OCI-LY7 (cell line): ENCODE measurements at places on chromosomes 5 and 9.

DNA sequence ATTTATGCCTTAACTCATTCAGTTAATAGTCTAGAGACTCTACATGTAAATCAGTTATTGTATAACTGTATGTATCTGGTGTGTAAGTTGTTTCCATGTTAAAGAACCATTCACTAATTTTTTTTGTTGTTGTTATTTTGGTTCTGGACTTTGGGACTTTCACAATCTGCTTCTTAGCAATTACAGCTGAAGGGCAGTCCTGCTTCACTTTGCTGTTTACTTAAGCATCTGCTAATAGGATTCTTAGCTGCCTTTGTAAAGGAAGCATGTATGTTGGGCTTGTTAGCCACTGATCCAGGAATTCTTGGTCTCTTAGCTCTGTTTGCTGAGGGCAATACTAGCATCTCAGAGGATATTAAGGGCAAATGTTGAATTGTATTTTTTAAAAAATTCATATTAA, 97.0 kb downstream of the FOCAD start:
- no peak for DNase-seq

GRCh38 chr5:115831163-115831768, 10.1 kb downstream of the ATG12 start:
- peak; percentile 48 for DNase-seq

DNA sequence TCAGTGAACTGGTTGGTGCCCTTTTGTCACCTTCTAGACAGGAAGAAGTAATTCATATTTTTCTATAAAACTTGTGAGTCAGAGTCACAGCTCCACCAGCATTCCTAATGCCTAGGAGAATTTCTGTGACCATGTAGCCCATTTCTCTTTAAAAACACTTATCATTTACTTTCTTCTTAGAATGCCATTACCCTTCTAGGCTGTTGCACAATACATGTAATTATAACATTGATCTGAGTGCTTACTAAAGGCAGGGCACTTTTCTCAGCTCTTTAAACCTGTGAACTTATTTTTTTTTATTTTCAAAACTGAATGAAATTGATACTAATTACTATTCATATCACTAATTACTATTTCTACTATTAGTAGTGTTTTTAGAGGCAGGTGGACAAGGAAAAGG, 373.7 kb downstream of the TLE4 start:
- DNase-seq = no peak

GRCh38 chr5:33690374-33691135, 201.2 kb downstream of the ADAMTS12 start:
- DNase-seq = no peak

DNA sequence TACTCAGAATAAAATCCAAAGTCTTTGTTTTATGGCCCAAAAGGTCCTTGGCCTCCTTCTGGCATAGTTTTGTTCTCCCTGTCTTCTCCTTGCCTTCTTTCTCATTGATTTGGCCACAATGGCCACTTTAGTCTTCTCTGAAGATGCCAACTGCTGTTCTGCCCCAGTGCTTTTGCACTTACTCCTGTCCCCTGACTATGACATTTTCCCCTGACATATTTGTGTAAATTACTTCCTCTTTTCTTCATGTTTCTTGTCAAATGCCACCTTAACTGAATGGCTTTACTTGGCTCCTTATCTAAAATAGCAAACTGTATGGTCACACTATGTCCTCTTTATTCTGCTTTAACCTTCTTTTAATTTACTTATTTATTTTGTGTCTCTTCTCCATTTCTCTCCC, 484.7 kb upstream of the ARRDC3 start:
- no peak for DNase-seq

DNA sequence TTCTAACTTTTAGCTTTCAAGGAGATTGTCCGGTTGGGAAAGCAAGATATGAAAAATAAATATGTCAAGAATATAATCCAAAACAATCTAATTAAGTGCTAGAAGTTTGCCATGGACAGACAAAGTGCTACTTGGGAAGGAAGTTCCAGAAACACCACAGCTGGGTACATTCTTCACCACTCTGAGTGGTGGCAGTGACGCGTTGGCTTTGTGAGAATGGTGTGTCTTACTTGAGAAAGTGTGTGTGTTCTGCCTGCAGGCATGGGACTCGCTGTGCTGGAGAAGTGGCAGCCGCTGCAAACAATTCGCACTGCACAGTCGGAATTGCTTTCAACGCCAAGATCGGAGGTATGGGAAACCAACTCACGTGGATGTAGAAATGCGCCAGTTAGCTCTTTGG, 177.2 kb downstream of the PCSK5 start:
- DNase-seq = no peak

DNA sequence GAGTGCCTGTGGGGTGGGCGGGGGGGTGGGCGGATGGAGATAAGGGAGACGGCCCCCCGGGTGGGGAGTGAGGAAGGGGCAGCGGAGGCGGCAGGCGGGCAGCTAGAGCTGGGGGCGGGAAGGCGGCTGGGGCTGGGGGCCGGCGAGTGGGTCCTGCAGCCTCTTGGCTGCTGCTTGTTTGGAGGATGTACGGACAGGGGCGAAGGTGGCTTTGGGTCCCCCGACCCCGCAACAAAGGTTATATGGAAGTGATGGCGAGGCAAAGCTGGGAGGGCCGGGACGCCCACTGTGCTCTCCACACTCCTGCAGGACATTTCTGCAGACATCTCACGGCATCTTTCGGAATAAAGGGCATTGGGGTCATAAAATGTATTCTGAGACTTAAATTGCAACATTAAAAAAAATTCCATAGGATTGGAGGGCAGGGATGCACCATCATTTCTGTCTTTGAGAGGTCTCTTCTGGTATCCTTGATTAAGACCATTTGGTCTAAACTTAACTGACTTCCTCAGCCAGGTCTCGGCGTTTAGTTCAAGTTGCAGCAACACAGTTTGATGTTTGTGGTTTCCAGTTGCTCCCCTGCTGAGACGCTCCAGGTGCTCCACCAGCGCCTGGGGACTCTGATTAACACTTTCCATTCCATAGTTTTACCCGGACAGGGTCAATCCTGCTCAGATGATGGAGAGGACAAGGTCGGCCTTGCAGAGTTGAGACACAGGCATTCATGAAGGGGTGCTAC, 101.6 kb upstream of the SSBP2 start:
- peak; percentile 76 for DNase-seq

GRCh38 chr9:16257604-16258003, 612.9 kb downstream of the BNC2 start:
- no peak for DNase-seq

DNA sequence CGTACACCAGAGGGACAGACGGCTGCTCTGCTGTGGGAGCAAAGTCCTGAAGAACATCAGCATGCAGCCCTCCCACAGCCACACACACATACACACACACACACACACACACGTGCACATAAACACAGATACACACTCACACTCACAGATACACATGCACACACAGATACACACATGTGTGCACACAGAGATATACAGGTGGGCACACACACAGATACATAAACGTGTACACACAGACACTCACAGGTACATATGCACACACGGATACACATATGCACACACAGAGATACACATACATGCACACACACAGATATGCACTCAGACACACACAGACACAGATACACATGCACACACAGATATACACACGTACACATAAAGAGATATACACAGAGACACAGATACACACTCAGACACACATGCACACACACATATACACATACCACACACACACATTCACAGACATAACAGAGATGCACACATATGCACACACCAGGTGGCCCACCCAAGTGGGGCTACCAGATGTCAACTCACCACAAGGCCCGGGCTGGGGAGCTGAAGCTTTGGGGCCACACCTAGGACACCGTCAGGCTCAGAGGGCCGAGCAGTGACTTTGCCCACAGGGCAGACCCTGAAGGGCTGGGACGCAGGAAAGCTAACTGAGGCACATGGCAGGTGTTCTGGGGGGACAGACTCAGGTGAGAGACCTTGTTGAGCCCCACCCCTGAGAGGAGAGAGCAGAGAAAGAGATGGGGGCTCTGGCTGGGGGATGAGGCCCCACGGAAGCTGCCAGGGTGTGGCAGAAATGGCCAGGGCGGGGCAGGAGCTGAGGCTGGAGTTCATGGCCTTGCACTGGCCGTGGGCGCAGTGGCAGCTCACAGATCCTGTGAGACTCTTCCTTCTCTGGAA, 148.6 kb upstream of the PPP1R26 start:
- DNase-seq = no peak

DNA sequence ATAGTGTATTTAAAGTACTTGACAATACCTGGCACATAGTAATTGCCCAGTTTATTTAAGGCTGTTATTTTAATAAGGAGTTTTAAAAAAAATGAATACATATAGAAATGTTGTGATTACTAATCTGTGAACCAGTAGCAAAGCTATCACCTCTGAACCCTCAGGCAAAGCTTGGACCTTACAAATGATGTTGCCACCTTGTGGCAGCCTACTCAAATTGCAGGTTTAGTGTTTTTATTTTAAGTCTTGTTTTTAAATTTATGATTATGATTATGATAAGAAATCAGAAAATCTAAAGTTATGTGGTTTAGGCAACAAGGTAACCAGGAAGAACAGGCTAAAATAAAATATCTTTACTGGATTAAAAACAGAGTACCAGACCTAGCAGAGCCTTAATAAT, 35.8 kb downstream of the PPARGC1B start:
- peak; percentile 26 for DNase-seq
